ENCODE measurements at places on chromosomes 4 and X.

- DNase-seq = no peak
Measured at GRCh38 chrX:35773958-35774564, 24.1 kb upstream of the MAGEB16 start.

GRCh38 chr4:42282081-42282901 lies 115.0 kb upstream of the SHISA3 start:
- DNase-seq = peak; percentile 81

DNA sequence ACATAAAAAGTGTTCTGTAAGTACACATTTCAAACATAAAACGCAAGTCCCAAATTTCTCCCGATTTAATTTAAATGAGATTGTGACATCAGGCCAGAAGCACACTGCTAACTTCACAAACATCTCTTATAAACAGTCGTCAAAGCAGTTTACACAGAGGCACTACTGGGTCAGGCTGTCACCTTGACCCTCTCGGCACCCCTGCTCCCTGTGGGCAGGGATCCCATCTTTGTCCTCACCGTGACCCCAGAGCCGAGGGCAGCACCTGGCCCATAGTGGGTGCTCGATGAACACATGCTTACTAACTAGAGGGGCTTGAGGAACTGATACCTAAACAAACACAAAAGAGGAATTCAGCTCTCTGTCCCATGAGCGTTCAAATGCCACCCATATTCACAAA lies 22.2 kb downstream of the QDPR start:
- no peak for DNase-seq

DNA sequence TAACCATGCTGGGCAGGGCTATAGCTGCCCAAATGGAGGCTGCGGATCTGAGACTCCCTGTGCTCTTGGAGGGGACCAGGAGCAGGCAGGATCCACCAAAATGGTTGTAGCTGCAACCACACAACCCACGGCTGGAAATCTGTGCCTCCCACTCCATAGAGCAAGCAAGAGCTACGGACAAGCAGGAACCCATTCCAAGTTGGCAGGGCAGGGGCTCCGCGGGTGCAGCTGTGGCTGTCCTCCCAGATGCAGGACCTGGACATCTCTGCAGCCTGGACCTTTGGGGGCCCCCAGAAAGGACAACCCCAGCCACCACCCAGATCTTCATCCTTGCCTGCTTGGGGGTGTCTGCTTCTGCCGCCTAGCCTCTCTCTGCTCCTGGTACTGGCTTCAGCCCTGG lies 154.1 kb upstream of the TRAM1L1 start:
- no peak for DNase-seq
